ENCODE measurements at places on chromosomes 4 and X. TPM values are rescaled to one million over a fixed set of nuclear protein-coding genes. Genes with fewer than 3 reads are reported as not detected.

GPR50 gene
- not detected for total RNA-seq

DNA sequence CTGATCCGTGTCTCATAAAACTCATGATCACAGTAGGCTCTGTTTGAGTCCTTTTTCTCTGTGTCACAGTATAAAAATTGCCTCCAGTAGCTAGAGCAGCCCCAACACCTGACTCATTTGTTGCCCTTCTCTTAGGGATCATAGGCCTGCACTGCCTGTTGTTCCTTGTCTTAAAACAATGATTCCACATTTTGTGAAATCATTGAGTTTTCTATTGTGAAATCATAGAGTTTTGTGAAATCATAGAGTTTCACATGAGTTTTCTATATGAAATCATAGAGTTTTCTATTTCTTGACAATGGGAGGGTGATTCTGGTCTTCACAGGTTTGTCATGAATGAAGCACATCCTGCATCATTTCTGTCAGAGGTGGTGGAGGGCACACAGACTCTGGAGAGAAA, 239.9 kb downstream of the GASK1B start:
- DNase-seq: no peak
- H3K4me1 ChIP-seq: no peaks in the 10 kb centered on the region
- H3K4me3 ChIP-seq: no peak overlapping the region

- DNase-seq: no peak
- H3K4me3 ChIP-seq: no peak overlapping the region
- no peaks in the 10 kb centered on the region for H3K27me3 ChIP-seq
- peaks cover 21% of the 10 kb centered on the region for H3K36me3 ChIP-seq
Measured at GRCh38 chr4:139461022-139461628, 7.2 kb downstream of the RAB33B start.

GRCh38 chr4:118935819-118936218, 47.2 kb downstream of the SYNPO2 start:
- H3K27ac ChIP-seq: no peak overlapping the region
- DNase-seq: no peak
- H3K4me1 ChIP-seq: no peaks in the 10 kb centered on the region
- no peaks in the 10 kb centered on the region for H3K36me3 ChIP-seq
- H3K27me3 ChIP-seq: peaks cover 9% of the 10 kb centered on the region

DDX60 gene
- total RNA-seq: 23.8 TPM

MTMR8 gene
- 4.1 TPM for total RNA-seq

FAM114A1 gene
- 0.26 TPM for total RNA-seq

DNA sequence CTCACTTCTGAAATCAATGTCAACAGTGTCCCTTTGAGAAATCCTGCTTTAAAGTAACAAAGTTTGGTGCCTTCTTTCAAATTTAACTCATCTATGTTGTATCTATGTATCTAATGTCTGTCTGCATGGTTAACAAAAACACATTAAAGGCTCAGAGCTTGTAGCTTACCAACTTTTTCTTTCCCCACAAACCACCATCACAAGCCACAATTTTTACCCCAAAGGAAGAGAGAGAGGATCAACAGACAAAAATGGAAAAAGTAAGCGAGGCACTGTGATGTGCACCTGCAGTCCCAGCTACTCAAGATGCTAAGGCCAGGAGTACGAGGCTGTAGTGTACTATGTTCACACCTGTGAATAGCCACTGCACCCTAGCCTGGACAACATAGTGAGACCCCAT, 17.2 kb downstream of the ATRX start:
- DNase-seq: no peak
- H3K36me3 ChIP-seq: peaks cover 6% of the 10 kb centered on the region
- H3K27ac ChIP-seq: peak overlapping the region; percentile 20
- no peak overlapping the region for H3K4me3 ChIP-seq

RBM46 gene
- not detected for total RNA-seq

DNA sequence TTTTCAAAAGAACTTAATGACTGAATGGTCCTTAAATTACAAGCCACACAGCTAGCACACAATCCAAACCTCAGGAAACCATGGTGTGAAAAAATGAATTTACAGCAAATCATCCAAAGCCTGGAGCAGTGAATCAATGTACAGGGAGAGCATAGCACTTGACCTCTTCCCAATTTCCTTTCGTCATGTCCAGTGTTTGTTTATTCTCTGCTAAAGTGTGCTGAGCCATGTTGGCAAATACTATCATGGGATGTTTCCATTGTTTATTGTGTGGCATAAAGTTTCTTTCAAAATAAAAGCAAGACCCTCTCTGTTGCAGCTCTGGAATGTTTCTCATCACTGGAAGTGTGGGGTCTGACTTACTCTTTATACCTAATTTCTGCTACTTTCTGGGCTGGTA, 25.4 kb upstream of the FAM47B start:
- no peaks in the 10 kb centered on the region for H3K36me3 ChIP-seq
- H3K4me3 ChIP-seq: no peak overlapping the region
- DNase-seq: no peak
- H3K27me3 ChIP-seq: no peaks in the 10 kb centered on the region
- H3K4me1 ChIP-seq: no peaks in the 10 kb centered on the region

DNA sequence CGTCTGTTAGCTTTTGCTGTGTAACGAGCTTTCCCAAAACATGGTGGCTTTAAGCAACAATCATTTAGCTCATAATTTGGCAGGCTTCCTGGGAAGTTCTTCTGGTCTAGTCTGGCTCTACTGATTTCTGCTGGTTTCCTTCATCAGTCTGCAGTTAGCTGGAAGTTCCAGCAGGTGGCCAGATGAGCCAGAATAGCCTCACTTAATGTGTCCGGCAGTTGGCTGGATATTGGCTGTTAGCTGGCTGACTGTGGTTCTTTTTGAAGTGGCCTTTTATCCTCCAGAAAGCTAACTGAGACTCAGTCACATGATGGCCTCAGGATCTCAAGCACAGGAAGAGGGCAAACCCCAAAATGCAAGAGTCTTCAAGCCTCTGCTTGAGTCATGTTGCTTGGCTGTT, 34.9 kb downstream of the FTHL17 start:
- no peak overlapping the region for H3K27ac ChIP-seq
- H3K4me1 ChIP-seq: peaks cover 4% of the 10 kb centered on the region
- no peaks in the 10 kb centered on the region for H3K36me3 ChIP-seq
- peak; percentile 30 for DNase-seq
- H3K27me3 ChIP-seq: peaks cover 3% of the 10 kb centered on the region
- no peak overlapping the region for H3K4me3 ChIP-seq

MAGEC1 gene
- not detected for total RNA-seq

- no peak overlapping the region for H3K4me3 ChIP-seq
- DNase-seq: no peak
- no peaks in the 10 kb centered on the region for H3K36me3 ChIP-seq
- H3K27me3 ChIP-seq: peaks cover 1% of the 10 kb centered on the region
Measured at GRCh38 chr4:120842031-120842430, 80.5 kb downstream of the PRDM5 start.

DNA sequence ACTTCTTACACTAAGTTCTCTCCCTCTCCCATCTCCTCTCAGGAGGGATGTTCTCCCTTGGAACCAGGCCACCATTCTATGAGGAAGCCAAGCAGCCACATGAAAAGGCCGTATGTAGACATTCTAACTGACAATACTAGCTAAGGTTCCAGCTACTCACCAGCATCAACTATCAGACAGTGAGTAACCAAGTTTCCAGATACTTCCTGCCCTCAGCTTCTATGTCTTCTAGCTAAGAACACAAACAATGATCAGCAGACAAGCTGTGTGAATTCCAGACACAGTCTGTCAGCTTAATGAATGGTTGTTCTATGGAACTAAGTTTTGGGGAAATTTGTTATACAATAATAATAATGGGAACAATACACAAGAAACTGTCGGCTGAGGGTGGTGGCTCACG, 50.8 kb downstream of the SMIM14 start:
- H3K4me1 ChIP-seq: no peaks in the 10 kb centered on the region
- H3K36me3 ChIP-seq: no peaks in the 10 kb centered on the region
- no peak overlapping the region for H3K4me3 ChIP-seq
- DNase-seq: no peak
- H3K27ac ChIP-seq: no peak overlapping the region

Measured in activated CD4-positive, alpha-beta T cell treated with anti-CD3 and anti-CD28 coated beads for 36 hours (primary cell).